ENCODE measurements at places on chromosomes 4 and X. TPM values are rescaled to one million over a fixed set of nuclear protein-coding genes. Genes with fewer than 3 reads are reported as not detected.
A peak's percentile ranks its signal among the peaks of the same experiment; 100 is the strongest.

The IL9R gene
- total RNA-seq: 0.27 TPM

The TRIM61 gene
- total RNA-seq: 4.5 TPM

The MAGED4B gene
- total RNA-seq: 52.5 TPM

The WDFY3 gene
- 54.4 TPM for total RNA-seq

The CT45A2 gene
- total RNA-seq: not detected

The ACE2 gene
- not detected for total RNA-seq

DNA sequence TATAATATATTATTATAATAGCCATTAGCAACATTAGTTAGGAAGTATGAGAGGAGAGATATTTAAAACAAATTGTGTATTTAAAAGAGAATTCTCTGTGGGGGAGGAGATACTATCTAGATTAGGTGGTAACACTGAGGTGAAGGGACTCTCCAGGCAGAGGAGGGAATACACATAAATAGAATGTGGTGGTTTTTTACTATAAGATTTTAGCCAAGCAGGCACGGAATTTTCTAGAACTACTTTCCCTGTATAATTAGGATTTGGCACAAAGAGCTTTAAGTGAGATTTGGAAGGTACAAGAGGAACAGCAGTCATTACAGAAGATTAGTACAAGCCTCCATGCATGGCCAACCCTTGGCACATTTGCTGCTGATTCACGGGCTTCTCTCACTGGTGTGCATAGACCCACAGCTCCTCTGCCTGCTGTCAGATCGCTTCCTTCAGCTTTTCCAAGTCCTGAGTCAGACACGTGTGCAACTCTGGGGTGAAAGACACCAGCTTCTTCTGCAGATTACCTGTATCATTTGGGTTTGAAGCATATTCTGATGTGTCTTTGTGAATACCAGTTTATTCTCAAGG, 685.5 kb downstream of the KCTD8 start:
- DNase-seq: peak; percentile 2

- DNase-seq: no peak
Observed at GRCh38 chr4:138300616-138301015, 58.5 kb upstream of the SLC7A11 start.

DNA sequence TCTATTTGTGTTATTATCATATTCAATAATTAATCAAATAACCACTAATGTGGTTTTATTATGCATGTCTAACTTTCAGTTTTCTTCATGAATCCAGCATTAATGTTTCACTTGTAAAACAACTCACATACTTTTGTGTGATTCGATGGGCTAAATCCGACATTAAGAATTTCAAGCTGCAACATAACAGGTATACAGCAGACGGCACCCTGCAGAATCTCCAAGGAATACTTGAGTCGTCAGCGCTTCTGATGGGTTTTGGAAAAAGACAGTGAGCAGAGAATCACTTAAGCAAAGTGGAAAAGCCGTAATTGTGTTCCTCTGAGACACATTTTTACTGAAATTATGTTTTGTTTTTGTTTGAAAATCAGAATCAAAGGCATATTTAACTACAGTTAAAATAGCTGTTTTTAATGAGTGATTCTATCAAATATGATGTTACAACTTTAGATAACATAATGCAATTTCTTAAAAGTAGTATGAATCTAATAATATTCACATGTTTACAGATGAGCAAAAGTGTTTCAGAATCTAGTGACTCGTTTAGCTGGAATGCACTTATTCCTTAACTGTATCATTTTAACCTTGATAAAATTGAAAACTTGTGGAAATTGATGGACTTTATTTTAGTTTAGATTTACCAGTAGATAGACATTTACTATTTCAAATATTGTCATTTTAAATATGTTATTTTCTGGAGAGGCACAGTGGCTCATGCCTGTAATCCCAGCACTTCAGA, 514.8 kb downstream of the CCSER1 start:
- DNase-seq: no peak

DNA sequence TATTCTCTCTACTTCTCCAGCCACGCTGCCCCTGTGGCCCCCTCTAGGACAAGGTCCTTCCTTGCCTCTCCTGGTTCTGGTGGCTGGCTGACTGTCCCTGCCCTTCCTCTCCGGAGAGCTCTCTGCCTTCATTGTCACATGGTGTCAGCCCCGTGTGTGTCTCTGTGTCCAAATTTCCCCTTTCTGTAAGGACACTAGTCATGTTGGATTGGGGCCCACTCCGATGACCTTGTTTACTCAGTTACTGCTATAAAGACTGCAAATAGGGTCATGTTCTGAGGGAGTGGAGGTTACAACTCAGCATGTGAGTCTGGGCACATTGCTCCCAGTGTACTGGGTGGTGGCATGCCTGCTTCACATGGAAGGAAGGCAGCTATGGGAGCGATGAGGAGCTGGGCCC, 129.5 kb upstream of the PSAPL1 start:
- DNase-seq: no peak

- no peak for DNase-seq
Observed at GRCh38 chr4:124964852-124965496, 252.4 kb upstream of the ANKRD50 start.

DNA sequence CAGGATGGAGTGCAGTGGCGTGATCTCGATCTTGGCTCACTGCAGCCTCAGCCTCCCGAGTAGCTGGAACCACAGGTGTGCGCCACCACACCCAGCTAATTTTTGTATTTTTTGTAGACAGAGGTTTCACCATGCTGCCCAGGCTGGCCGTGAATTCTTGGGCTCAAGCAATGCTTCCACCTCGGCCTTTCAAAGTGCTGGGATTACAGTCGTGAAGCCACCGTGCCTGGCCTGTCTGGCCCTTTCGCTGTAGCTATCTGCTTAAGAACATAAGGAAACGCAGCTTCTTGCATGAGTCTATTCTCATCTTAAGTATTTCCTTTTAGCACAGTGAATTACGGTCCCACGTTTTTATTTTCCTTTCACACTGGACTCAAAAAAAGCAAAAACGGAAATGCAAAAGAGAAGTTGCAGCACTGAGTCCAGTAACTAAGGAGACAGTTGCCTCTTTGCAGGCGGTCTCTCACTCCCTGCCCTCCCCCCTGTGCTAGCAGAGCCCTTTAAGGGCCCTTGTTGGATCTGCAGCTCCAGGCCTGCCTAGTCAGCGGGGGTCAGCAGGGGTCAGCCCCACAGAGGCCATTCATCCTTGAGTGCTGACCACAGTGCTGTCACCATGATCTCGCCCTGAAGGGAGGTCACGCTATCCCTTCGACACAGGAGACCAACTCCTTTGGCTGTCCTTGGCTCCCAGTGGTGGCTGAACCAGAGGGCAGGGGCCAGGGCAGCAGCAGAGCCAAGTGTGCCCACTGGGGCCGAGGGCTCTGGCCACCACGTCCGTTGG, 21.8 kb upstream of the TBC1D14 start:
- DNase-seq: no peak

DNA sequence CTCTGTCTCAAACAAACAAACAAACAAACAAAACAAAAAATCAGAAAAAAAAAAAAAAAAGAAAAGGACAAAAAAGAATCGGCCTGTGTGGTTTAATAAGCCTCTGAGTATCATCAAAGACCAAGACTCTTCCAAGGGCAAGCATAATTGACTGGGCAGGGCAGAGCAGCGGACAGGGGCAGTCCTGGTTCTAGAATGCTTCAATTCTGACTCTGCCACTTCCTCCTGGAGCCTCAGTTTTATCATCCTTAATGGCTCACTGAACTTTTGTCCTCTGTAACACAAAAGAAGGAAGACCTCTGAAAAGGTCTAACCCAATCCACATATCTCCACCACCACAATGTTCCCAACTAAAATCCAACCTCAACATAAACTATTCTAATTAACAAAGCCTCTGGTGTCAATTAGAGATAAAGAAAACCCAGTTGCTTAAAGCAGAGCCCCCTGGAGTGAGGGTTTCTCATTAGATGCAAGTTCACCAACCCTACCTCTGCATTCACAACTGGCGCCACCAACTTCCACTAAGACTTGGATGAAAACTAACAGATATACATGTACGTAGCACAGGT, 51.7 kb downstream of the TBC1D9 start:
- no peak for DNase-seq

GRCh38 chrX:15939737-15940136, 85.1 kb upstream of the AP1S2 start:
- DNase-seq: no peak

DNA sequence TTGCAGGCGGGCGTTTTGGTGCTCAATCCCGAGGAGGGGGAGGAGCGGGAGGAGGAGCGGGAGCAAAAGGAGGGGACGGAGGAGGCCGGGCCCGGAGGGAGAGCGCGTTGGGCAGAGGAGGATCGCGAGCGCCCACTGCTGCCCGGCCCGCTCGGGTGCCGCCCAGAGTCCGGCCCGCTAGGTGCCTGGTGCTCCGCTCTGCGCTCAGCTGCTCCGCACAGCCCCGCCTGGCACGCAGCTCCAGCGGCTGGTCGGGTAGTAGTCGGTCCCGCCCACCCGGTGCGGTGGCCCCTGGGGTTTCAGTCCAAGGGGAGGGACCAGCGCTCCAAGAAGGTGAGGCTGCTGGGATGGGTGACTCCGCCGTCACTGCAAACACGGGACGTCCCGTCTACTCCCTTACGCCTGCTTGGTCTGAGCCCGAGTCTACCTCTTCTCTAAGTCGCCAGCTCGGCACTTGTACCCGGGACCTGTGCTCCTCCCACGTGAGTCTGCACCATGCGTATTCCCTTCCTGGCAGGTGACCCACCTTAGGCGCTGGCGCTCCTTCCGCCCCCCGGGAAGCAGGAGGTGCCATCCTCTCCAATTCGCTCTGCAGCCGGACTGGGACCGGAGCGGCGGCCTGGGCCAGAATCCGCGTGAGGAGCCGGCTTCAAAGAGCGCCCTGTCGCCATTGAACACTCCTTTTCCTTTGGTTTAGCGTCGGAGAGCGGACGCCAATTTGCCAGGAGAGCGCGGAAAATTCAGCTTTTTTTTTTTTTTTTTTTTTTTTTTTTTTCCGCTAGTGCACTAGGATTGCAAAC, 405 bp upstream of the HS3ST1 start:
- peak; percentile 48 for DNase-seq

GRCh38 chr4:186297013-186297645, 31.1 kb downstream of the F11 start:
- DNase-seq: peak; percentile 29

GRCh38 chr4:94519019-94519418, 67.3 kb downstream of the PDLIM5 start:
- DNase-seq: no peak

- peak; percentile 44 for DNase-seq
Observed at GRCh38 chr4:106369456-106370060, 980 bp upstream of the GIMD1 start.

DNA sequence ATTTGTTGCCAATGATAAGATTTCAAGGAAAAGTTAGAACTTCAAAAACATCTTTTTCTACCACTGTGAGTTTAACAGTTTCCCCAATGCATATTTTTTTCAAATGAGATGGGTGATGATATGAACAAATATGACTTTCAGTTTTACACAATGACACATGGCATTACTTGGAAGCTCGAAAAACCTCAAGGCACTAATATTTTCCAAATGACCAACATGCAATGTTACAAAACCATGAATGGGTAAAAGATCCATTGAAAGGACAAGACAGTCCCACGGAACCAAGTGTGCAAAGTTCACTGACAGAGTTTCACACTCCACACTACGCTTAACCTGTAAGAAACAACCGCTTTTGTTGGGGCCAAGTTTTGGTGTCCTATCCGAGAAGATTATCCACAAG, 84.5 kb downstream of the CD99L2 start:
- no peak for DNase-seq

DNA sequence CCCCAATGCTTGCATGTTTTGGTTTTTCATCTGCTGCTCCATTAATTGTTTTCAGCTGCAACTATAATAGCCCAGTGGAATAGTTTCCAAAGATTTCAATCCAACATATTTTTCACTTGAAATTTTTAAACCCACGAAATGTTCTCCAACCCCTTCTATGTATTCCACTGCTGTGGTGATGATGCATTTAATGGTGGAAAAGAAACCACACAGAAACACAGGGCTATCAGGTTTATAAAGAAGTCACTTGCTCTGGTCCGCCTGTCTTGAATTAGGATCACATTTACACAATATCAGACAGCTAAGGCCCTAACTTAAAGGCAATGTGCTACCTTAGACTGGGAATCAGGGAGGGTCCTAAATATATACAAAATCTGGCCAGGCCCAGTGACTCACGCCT, 35.0 kb downstream of the OPHN1 start:
- DNase-seq: no peak

DNA sequence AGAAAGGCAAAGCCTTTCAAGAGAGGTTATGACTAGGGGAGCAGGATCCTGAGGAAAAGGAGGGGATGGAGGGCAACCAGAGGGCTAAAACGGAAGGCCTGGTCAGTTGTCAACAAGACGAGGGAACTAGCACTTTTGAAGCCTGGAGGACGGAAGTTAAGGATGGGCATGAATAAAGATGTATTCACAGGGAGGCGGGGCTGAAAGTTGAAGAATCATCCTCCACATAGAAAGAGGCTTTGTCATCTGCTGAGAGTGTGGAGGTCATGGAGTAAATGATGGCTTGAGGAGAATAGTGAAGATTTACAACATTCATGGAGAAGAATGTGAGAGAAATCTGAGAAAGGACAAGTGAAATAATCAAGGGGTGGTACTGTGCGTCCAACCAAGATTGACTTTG, 137.5 kb downstream of the MAGEB17 start:
- no peak for DNase-seq

DNA sequence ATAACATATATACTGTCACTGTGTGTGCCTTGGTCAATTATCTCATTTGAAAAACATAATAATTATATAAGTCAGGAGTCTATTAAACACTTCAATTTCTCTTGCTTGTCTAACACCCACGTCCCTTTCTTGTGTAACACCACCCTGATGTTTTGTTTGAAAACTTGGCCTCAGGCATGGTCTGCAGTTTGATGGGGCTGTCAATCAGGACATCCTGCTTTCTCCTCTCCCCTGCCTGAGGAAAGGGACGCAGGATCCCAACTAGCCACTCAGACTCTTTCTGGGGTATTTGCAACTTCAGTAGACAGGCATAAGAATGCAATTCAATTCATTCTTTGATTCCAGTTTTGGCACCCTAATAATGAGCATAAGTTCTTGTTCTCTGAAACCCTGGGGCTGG, 48.8 kb downstream of the DKK2 start:
- no peak for DNase-seq

GRCh38 chrX:10514891-10515290, 105.5 kb downstream of the MID1 start:
- DNase-seq: no peak

DNA sequence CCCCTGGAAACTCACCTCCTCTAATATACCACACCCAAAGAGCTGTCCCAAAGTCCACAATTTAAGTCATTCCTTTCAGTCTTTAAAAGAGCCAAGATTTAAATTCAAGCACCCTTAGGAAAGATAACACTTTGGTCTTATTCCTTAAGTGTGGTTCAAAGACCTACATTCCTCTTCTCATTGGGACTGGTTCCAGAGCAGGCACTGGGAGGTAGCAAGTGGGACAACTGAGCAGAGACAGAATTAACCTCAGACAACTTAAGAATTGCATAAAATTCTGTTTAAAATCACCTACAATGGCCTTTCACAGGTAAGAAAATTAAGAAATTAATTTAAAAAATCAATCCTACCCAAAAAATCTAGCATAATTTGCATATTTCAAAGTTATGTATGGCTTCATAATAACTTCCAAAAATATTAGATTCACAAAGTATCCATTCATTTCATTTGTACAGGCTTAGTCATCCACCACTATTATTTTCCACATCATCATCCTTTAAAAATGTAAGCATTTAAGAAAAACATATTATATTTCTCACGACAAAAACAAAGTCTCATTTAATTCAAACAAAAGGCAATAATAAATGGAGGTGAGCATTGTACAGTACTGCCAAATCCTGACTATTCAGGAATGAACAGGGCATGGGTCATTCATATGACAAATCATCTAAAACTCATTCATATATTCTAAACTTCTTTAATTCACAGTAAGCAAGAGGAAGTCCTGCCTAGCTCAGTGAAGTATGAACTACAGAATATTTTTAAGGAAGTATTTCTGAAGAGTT, 13.6 kb downstream of the PRSS12 start:
- DNase-seq: no peak
